Transverse colon (tissue), 4 donors: ENCODE measurements at places on chromosomes 13 and 19. TPM values are rescaled to one million over a fixed set of nuclear protein-coding genes. Genes with fewer than 3 reads are reported as not detected.
A peak's percentile ranks its signal among the peaks of the same experiment; 100 is the strongest.

GRCh38 chr13:113058988-113059850 lies 46.4 kb upstream of the F7 start:
- no peak overlapping the region for H3K27ac ChIP-seq
- no peaks in the 10 kb centered on the region for H3K4me1 ChIP-seq
- H3K4me3 ChIP-seq = no peak overlapping the region
- no peak for DNase-seq

DNA sequence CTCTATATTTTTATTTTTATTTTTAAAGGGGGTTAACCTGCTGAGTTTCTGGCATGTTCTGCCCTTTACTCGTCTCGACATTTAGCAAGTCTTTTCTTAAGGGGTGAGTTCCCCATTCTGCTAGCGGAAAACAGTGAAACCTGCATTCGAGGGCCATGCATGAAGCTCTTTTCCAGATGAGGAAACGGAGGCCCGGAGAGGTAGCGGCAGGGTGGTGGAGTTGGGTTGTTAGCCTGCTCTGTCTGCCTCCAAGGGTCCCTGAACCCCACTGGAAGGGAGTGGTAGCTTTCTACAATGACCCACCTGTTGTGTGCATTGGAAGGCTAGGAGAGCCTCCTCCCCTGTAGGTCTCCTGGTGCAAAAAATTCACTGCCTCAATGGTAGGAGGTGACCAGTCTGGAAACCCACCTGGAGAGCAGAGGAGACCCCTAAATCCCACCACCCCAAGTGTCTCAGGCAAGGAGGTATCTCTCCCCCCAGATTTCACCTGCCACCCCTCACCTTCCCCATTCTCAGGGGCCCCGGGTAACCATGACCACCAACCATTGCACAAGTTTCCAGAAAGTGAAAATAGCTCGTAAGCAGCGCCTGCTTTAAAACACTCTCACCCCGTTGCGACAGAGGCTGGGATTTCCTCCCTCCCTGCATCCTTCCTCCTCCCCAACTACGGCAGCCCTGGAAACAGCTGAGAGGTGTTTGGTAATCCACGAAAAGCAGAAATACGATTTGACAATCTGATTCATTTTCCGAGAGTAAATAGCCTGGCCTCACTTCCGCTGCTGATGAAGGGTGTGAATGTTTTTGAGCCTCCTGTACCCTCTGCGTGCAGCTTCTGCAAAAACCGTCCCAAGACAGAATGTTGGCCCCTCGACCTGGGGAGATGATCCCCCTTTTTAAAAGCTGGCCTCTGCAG lies 3.5 kb downstream of the KLF2 start:
- H3K4me3 ChIP-seq = peak overlapping the region; percentile 53
- H3K27me3 ChIP-seq = no peaks in the 10 kb centered on the region
- peaks cover 4% of the 10 kb centered on the region for H3K4me1 ChIP-seq

DNA sequence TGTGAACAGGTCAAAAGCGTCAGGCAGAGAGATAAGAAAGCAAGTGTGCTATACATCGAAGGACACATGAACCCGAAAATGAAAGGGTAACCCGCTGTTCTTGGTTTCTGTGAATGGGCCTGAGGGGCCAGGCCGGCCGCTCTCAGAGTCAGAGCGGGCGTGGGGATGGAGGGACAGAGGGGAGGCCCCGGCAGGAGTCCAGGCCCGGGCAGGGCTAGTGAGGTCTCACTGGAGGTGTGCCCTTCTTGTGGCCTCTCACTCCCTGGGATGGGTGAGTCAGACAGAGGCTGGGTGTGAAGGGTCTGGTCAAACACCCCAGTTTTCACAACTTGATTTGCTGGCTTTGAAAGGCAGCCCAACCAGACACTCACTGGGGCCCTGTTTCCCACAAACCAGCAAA lies 17.4 kb upstream of the NDUFS7 start:
- H3K27me3 ChIP-seq = no peaks in the 10 kb centered on the region
- H3K4me1 ChIP-seq = peaks cover 14% of the 10 kb centered on the region
- no peak overlapping the region for H3K27ac ChIP-seq
- no peak overlapping the region for H3K4me3 ChIP-seq

DNA sequence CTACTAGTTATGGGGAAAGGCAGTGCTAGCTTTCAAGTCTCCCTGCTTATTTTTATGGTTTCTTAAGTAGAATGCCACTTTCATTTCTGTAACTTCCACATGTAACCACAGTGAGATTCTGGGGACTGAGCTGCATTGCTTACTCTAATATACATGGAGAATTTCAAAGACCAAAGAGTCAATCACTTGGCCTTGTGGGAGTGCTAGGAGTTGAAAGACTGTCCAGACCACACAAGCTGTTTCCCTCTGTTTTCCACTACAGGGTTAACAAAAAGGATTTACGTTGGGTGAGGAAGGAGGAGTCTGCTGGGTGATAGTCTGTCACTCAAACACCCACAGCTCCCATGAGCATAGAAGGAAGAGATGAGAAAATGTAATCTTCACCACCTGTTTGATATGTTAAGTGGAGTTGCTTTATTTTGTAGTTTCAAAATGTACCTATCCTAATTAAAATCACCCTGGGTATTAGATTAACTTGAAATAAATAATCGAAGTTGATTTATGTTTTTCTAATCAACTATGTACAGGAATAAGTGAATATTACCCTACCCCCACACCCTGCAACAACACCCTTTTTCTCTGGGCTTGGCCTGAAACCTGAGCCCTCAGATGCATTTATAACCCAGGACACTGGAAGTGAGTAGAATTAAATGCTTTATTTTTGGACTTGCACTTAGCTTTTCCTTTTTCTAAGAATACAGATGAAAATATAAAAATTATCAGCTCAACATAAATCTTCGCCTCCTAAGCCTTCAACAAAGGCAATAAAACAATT lies 225.8 kb upstream of the SLC10A2 start:
- H3K27me3 ChIP-seq = no peaks in the 10 kb centered on the region
- no peaks in the 10 kb centered on the region for H3K4me1 ChIP-seq
- H3K27ac ChIP-seq = no peak overlapping the region
- H3K36me3 ChIP-seq = no peaks in the 10 kb centered on the region
- no peak overlapping the region for H3K4me3 ChIP-seq

GRCh38 chr19:53792721-53793433 lies 31.2 kb downstream of the NLRP12 start:
- no peak overlapping the region for H3K27ac ChIP-seq
- H3K4me1 ChIP-seq = no peaks in the 10 kb centered on the region
- no peaks in the 10 kb centered on the region for H3K36me3 ChIP-seq
- DNase-seq = peak; percentile 86

DNA sequence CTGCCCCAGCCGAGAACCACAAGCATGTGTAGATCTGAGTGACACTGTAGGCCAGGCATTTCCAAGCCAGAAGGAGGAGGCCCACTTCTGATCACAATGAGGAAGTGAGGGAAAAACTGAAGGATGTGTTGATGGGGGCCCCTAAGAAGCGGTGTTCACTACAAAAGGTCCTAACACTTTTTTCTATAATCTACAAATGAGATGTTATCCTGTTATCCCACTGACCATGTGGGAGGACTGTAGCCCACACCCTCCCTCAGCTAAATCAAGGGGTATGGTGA lies 99.0 kb upstream of the MCF2L start:
- H3K27ac ChIP-seq = no peak overlapping the region
- H3K36me3 ChIP-seq = no peaks in the 10 kb centered on the region
- H3K27me3 ChIP-seq = no peaks in the 10 kb centered on the region
- H3K4me1 ChIP-seq = peaks cover 3% of the 10 kb centered on the region
- H3K4me3 ChIP-seq = no peak overlapping the region

DNA sequence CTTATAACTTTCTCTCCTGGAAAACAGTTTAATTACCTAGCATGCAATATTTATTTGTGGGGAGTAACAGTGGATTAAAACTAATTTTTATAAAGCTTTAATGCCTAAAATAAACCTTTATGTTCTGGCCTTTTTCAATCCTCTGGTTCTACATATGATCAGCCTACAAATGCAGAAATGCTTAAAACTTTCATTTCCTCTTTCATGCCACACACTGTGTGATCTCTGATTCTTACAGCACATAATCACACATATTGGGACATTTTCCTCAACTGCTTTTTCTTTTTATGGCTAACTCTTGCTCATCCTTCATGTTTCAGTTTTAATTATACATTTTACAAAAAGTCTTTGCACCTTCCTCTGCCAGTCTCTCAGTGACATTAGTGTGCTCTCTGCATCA lies 910.8 kb upstream of the SLITRK6 start:
- H3K4me1 ChIP-seq = no peaks in the 10 kb centered on the region
- H3K27ac ChIP-seq = no peak overlapping the region
- H3K36me3 ChIP-seq = no peaks in the 10 kb centered on the region

DNA sequence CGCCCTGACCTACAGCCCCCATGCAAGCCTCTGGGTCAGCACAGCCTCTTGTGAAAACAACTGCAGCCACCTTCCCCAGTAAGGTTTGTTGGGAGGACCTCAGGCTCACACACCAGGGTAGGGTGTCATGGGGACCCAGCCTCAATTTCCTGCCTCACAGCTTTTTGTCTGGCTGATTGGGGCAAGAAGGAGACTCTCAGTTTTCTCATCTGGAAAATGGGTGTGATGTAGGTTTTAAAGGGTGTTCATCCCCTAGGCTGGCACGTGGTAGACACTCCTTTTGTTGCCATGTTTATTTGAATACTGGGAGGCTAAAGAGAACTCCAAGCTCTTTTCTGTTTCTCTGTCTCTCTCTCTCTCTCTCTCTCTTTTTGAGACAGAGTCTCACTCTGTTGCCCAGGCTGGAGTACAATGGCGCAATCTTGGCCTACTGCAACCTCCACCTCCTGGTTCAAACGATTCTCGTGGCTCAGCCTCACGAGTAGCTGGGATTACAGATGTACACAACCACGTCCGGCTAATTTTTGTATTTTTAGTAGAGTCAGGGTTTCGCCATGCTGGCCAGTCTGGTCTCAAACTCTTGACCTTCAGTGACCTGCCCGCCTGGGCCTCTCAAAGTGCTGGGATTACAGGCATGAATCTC lies 18.2 kb upstream of the PLAUR start:
- no peaks in the 10 kb centered on the region for H3K27me3 ChIP-seq
- H3K4me3 ChIP-seq = no peak overlapping the region

DNA sequence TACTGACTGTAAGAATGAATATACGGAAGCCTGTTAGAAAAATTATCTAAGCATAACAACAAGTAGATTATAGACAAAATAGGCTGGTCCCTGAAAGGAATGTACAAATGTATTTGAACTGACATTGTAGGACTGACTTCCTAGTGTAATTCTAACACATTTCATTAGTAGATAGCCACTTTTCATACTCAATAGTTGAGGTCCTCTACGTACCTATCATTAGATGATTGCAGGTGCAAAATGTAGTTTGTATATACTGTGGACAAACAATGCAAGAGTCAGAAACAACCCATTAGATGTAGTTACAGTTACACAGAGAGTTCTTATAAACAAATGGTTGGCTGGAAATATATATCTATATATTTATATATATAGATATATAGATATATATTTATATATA lies 402.3 kb upstream of the SLITRK6 start:
- H3K27me3 ChIP-seq = no peaks in the 10 kb centered on the region
- no peak overlapping the region for H3K27ac ChIP-seq
- DNase-seq = no peak
- no peak overlapping the region for H3K4me3 ChIP-seq
- H3K36me3 ChIP-seq = no peaks in the 10 kb centered on the region

DNA sequence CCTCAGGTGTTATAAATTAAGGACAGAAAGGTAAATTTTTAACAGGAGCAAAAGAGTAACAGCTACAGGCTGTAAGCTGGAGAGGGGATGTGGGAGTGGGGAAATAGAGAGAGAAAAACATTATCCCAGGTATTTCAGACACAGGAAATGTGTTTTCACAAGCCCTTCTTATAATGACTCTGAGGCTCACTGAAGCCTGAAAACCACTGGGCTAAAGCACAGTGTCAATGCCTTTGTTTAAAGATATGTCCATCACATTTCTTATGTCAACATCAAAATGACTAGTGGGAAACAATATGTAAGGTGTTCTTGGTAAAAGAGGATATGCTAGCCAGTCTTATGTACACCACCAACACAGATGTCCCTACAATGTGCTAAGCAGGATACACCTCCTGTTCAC lies 365.9 kb downstream of the FGF14 start:
- H3K36me3 ChIP-seq = no peaks in the 10 kb centered on the region
- DNase-seq = no peak
- no peak overlapping the region for H3K4me3 ChIP-seq
- no peaks in the 10 kb centered on the region for H3K4me1 ChIP-seq
- H3K27ac ChIP-seq = no peak overlapping the region

DNA sequence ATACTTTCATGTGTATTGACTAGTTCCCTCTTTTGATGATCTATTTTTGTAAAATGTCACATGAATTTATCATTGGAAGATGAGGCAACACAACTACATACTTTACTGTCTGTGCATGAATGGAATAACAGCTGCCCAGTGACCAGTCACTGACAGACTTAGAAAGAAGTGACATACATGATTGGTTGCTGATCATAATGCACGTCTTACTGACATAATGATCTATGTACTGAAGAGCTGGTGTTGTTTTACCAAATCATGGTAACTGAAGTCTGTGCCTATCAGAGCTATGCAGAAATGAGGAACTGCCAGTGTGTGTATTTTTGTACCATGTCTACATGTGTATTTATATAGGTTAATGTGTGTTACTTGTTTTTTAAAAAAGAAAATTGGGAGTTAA lies 26.5 kb downstream of the GPR18 start:
- no peaks in the 10 kb centered on the region for H3K27me3 ChIP-seq
- no peak overlapping the region for H3K27ac ChIP-seq
- H3K4me3 ChIP-seq = no peak overlapping the region
- peaks cover 32% of the 10 kb centered on the region for H3K4me1 ChIP-seq
- no peaks in the 10 kb centered on the region for H3K36me3 ChIP-seq

DNA sequence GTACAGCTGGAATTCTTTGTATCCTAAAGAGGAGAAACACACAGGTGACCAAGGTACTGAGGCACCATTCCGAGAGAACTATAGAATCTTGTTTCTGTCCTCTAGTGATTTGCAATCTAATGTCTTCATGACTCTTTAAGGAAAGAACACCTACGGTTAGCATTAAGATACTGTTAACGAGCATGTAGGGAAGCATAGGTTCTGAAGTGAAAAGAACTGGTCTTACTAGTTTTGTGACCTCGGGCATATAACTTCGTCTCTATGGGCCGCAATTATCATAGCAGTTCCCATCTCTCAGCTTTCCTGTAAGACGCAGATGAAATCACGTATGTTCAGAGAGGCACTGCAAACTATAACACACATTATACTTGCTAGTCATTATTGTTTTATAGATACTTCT lies 193.0 kb upstream of the NBEA start:
- H3K27ac ChIP-seq = no peak overlapping the region
- no peak for DNase-seq
- H3K4me3 ChIP-seq = no peak overlapping the region
- H3K36me3 ChIP-seq = no peaks in the 10 kb centered on the region

GRCh38 chr19:2032296-2032941 lies 16.9 kb upstream of the BTBD2 start:
- peak overlapping the region; percentile 96 for H3K27ac ChIP-seq
- H3K4me1 ChIP-seq = peaks cover 38% of the 10 kb centered on the region
- H3K27me3 ChIP-seq = no peaks in the 10 kb centered on the region

DNA sequence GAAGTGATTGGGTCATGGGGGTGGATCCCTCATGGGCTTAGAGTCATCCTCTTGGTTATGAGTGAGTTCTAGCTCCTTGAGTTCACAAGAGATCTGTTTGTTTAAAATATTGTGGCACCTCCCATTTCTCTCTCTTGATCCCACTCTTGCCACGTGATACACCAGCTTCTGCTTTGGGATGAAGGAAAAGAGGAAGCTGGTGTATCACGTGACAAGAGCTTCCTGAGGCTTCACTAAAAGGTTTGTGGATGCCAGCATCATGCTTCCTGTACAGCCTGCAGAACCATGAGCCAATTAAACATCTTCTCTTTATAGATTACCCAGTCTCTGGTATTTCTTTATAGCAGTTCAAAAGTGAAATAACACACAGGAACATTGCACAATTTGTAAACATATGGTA lies 352.5 kb upstream of the ATXN8OS start:
- no peak overlapping the region for H3K27ac ChIP-seq
- no peaks in the 10 kb centered on the region for H3K36me3 ChIP-seq
- no peaks in the 10 kb centered on the region for H3K27me3 ChIP-seq
- DNase-seq = no peak
- no peak overlapping the region for H3K4me3 ChIP-seq

FFAR3 gene
- total RNA-seq = not detected

FGF21 gene
- total RNA-seq = not detected
